ENCODE measurements at places on chromosomes 12 and 14. TPM values are rescaled to one million over a fixed set of nuclear protein-coding genes. Genes with fewer than 3 reads are reported as not detected.

BIN2 gene
- total RNA-seq, result not detected

KRT75 gene
- not detected for total RNA-seq

SLC11A2 gene
- total RNA-seq, result 49.5 TPM

BDKRB2 gene
- total RNA-seq, result 0.27 TPM

TNFAIP2 gene
- 113 TPM for total RNA-seq

PTPN6 gene
- total RNA-seq, result 42.4 TPM

PPFIBP1 gene
- total RNA-seq, result 64.8 TPM

TAS2R19 gene
- 4.5 TPM for total RNA-seq

ARHGDIB gene
- 23.5 TPM for total RNA-seq

Data from Calu3 (cell line).